ENCODE measurements at places on chromosomes 5 and 9.
A peak's percentile ranks its signal among the peaks of the same experiment; 100 is the strongest.

DNA sequence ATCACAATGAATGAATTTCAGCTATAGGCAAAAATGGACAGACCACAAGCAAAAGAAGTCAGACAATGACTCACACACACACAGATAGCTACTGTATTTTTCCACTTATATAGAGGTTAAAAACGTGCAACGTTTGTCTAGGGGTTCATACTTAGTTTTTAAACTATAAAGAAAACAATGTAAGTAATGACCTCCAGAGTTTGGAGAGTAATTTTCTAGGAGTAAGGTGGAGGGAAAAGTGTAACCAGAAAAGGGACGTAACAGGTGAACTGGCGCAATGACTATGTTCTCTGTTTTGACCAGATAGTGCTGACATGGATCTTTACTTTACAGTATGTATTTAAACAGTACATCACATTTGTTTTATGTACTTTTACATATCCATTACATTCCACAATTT is 51.1 kb downstream of the FNIP1 start:
- no peak for DNase-seq

DNA sequence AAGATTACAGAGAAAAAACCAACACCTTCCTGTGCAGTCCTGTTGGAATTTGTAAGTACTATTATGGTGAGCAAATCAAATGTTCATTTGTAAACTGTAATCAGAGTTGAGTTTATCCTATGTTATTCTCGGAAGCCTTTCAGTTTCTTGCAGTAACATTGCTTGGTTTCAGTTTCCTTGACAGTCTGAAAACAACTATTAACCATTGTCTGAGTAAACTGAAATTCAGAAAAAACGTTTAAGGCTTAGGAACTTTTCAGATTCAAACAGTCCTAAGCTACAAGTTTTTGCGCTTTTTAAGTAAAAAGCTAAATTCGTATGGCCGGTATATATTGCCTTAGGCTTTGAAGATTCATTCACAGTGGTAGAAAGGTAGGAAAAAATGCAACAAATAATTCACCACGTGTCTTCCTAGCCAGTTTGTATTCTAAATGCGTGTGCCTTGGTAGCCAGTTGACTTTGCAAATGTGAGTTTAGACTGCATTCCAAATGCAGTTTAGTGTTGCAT is 2.5 kb downstream of the GPBP1 start:
- DNase-seq, result peak; percentile 67

GRCh38 chr9:31372799-31373587 is 1011.5 kb upstream of the ACO1 start:
- no peak for DNase-seq

DNA sequence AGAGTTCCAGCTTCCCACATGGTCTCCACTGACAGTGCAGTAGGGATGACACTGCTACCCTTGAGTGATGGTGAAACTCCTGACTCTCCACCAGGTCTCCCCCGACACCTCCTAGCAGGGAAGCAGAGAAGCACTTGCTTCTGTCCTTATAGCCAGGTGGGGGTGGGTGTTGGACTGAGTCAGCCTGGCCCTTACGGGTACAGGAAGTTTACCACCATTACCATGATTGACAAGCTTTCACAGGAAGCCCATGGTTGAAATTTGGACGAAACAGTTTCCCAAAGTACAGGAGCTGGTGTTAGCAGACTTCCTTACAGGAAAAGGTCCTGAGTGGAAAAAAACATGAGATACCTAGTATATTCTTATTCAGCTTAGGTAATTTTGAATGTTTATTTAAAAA is 3.1 kb upstream of the FBXL7 start:
- no peak for DNase-seq

DNA sequence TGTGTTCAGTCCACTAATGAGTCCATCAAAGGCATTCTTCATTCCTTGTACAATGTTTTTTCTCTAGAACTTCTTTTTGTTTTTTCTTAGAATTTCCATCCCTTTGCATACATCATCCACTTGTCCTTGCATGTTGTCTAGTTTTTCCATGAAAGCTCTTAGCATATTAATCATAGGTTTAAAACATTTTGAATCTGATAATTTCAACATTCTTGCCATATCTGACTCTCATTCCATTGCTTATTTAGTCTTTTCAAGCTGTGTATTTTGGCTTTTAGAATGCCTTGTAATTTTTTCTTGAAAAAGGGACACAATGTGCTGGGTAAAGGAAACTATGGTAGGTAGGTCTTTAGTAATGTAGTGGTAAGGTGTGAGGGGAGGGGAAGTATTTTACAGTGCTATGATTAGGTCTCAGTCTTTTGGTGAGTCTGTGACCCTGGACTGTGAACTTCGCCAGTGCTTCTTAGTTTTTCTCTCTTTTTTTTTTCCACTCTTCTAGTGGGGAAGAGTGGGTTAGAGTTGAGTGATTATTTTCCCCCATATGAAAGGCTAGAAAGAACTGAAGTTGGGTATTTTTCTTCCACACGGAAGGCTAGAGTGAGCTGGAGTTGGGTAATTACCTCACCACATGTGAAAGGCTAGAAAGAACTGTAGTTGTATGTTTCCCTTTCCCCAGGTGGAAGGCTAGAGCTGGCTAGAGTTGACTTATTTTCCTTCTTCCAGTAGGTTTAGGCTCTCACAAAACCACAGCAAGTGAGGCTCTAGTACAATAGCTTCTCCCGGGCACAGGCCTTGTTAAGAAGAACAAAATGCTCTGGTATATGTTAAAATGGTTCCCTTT is 172.1 kb downstream of the SNX18 start:
- no peak for DNase-seq

GRCh38 chr9:95515272-95516113 is 1.3 kb downstream of the PTCH1 start:
- no peak for DNase-seq

DNA sequence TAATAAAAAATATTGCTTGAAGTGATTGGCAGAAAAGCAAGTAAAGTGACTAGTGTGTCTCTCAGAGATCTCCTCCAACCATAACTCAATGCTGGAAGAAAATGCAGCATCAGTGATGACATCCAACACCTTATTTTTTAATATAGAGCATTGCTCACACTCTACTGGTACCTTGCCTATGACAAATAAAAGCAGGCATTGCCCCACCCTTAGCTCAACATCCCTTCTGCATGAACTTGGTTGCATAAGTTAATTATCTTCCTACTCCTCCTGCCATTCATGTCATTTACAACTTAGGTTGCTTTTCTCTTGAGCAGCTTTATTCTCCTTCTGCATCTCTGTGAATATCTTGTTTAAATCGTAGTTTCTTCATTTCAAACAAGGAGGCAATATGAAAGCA is 41.2 kb downstream of the FEM1C start:
- no peak for DNase-seq

DNA sequence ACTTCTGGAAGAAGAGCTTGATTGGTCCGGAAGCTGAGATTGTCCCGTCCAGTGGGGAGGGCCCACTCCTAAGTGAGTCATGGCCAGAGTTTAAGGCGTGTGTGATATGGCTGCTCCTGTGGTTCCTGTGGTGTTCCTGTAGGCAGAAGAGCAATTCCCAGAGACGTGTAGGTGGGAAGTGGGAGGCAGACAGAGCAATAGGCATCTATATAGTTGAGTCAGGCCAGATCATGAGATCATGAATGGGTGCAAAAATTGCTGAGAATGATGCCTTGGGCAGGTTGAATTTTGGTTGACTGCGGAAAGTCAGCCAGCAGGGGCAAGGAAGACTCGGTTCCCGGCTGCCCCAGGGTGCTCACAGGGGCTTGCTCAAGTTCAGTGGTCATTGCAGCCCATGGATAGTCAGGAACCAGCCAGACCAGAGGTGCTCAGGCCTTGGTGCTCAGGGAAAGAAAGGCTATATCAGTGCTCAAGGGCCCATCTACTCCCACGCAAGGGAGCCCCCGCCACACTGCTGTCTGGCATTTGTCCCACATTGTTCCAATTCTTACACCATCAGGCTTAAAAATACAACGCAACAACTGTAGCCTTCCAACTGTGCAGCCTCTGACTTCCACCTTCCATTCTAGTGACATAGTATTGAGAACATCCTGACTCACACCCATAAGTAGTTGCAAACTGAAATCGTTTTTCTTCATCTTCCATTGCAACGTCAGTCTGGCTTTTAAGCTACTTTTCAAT is 21.0 kb upstream of the GSN start:
- DNase-seq, result peak; percentile 55

GRCh38 chr9:8880060-8880459 is 1080.5 kb upstream of the DMAC1 start:
- no peak for DNase-seq

DNA sequence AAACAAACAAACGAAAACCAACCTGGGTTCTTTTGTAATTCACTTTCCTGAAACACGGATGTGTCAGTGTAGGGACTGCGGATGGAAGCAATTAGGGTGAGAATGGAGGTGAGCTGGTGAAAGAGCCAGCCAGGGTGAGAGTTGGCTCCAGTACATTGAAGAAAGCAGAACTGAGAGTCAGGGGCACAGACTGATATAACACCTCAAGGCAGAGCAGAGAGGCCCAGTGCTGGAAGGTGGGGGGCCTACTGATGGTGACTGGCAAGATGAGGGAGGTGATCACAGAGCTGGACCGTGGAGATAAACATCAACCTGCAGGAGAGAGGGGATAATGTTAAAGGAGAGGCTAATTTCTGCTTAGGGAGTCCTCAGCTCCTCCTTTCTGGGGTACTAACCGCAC is 221.1 kb downstream of the MAN2A1 start:
- no peak for DNase-seq

DNA sequence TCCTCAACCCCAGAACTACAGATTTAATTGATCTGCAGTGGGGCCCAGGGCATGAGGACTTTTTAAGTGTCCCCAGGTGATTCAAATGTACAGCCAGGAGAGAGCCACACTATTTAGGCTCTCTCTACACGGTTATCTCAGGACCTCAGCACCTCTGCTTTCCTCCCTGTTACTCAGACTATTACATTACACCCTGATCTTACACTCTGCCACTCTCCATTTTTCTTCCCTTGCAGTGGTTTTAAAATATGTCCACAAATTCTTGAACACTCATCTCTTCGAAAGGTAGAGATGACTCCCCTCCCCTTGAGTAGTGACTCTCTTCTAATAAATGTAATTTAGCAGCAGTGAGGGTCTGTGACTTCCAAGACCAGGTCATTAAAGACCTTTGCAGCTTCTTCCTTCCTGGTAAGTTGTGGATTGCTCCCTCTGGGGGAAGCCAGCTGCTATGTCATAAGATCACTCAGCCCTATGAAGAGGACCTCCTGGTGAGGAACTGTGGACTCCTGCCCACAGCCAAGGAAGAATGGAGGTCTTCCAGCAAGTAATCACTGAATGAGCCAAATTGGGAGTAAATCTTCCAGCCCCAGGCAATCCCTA is 87.5 kb upstream of the SSBP2 start:
- peak; percentile 39 for DNase-seq

GRCh38 chr9:112496074-112496722 is 9.6 kb downstream of the KIAA1958 start:
- no peak for DNase-seq

DNA sequence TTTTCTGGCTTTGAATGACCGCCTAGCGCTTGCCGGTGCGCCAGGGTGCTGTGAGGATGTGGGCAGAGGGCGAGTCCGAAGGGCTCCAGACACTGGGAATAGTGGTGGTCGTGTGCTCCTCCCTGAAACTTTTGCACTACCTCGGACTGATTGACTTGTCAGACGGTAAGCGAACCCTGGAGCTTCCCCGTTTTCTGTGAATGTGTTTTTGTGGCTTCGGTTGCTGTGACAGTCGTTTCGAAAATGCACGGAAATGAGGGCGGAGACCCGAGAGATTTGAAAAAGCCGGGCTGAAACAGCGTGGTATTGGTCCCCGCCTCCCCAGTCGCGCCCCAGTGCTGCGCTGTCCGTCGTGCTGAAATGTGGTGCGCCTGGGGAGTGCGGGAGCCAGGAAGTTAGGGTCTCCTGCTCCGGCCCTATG is 102.5 kb upstream of the GABRP start:
- peak; percentile 3 for DNase-seq

- no peak for DNase-seq
These were observed 88.9 kb downstream of the CDK5RAP2 start for GRCh38 chr9:120490888-120491595.

- DNase-seq, result peak; percentile 69
These were observed 334.2 kb upstream of the CCNH start for GRCh38 chr5:87746891-87747377.

GRCh38 chr5:5363045-5363444 is 59.4 kb upstream of the ICE1 start:
- DNase-seq, result no peak

- DNase-seq, result no peak
These were observed 294.8 kb downstream of the ATPSCKMT start for GRCh38 chr5:9954869-9955268.

DNA sequence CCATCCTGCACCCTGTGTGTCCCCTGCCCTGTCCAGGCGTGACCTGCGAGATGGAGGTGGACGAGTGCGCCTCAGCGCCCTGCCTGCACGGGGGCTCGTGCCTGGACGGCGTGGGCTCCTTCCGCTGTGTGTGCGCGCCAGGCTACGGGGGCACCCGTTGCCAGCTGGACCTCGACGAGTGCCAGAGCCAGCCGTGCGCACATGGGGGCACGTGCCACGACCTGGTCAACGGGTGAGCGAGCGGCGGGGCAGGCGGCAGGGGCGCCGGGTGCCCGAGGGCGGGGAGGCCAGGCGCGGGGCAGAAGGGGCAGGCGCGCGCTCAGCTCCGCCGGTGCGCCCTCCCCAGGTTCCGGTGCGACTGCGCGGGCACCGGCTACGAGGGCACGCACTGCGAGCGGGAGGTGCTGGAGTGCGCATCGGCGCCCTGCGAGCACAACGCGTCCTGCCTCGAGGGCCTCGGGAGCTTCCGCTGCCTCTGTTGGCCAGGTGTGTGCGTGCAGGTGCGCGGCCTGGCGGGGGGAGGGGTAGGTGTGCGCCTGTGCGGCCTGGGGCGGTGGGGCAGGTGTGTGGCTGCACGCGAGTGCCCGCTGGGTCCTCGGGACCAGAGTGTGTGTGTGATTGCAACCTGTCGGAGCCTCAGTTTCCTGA is 10.0 kb downstream of the CRB2 start:
- no peak for DNase-seq

DNA sequence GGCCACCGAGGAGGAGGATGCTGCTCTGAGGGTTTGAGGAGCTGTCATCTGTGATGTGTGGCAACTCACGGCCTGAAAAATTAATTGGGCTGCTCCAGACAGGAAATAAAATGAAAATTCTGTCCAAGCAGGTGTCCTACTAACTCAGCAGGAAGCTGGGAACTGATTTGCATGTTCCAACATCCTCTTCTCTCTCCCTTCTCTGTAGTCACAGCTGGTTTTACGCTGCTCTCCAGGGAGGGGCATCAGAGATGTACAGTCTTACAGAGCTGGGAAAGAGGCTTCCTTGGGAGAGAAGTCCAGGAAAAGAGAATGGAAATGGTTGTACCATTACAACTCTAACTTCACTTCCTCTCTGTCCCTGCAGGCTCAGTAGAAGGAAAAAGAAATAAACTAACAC is 24.2 kb upstream of the SIL1 start:
- no peak for DNase-seq

DNA sequence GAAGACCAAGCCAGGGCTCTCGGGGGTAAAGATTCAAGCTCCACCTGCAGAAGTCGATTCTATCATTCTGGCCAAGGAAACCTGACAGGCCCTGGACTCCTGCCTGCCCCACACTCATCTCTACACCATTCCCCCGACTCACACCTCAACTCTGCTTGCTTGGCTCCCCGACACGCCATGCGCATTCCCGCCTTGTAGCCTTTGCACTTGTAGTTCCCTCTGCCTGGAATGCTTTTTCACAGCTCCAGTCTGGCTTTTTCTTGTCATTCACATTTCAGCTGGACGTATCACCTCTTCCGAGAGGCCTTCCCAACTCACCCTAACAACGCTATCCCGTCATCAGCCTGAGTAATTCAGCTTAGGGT is 28.7 kb upstream of the HAND1 start:
- DNase-seq, result no peak

GRCh38 chr9:17637229-17637628 is 58.4 kb downstream of the SH3GL2 start:
- no peak for DNase-seq

Measured in astrocyte of the cerebellum (primary cell).